ENCODE measurements at places on chromosomes 12 and 14.

DNA sequence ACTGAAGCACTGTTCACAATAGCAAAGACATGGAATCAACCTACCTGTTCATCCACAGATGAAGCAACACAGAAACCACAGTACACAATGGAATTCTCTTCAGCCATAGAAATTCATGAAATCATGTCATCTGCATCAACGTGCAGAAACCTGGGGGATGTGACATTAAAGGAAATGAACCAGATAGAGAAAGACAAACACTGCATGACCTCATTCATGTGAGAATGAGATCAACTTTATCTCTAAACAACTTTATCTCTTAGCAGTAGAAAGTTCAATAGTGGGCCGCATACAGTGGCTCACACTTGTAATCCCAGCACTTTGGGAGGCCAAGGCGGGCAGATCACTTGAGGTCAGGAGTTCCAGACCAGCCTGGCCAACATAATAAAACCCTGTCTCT is 19.9 kb downstream of the ASCL4 start:
- no peak for DNase-seq

GRCh38 chr12:27424631-27425230 is 21.8 kb upstream of the SMCO2 start:
- no peak for DNase-seq

- DNase-seq = no peak
These were observed 148.0 kb downstream of the PDZRN4 start for GRCh38 chr12:41336041-41336549.

DNA sequence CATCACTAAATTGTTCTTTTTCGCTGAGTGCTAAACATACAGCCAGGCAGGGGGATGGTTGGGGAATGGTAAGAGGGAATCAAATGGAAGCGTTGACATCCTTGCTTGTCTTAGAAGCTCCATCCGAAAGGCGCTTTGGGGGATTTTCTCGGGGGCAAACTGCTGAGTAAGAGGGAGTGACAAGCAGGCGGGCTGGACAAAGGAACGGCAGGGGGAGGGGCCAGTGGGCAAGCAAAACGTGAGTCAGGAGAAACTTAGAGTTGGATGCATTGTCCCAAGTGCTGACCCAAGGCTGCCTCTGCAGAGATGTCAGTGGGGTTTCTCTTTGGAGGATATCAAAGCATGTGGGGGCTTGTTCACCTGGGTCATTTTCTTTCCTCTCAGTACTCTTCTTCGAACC is 480.5 kb downstream of the VRK1 start:
- no peak for DNase-seq

DNA sequence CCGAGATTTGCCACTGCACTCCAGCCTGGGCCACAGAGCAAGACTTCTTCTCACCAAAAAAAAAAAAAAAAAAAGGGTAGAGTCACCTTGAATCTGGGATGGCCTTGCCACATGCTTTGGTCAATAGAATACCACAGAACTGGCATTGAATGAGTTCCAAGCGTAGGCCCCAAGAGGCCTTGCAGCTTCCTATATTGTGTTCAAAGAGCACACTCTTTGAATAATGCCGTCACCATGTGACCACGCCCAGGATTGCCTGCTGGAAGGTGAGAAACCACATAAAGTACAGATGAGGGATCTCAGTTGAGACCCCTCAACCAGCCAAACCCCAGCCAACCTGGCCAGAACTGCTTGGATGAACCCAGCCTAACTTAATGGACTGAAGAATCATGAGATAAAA is 239.2 kb upstream of the AMIGO2 start:
- DNase-seq = no peak

DNA sequence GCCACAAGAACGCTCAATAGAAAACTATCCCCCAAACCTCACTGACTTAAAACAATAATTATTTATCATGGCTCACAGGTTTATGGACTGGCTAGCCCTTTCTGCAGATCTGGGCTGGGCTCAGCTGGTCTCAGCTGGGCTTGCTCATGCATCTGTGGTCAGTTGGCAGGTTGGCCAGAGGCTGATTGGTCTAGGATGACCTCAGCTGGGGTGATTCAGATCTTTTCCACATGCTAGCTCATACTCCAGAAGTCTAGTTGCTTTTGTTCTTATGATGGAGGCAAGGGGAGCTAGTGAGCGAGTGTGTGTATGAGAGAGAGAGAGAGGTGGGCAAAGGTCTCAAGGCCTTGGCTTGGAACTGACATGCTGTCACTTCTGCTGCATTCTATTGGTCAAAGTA is 181.2 kb upstream of the NRXN3 start:
- no peak for DNase-seq

DNA sequence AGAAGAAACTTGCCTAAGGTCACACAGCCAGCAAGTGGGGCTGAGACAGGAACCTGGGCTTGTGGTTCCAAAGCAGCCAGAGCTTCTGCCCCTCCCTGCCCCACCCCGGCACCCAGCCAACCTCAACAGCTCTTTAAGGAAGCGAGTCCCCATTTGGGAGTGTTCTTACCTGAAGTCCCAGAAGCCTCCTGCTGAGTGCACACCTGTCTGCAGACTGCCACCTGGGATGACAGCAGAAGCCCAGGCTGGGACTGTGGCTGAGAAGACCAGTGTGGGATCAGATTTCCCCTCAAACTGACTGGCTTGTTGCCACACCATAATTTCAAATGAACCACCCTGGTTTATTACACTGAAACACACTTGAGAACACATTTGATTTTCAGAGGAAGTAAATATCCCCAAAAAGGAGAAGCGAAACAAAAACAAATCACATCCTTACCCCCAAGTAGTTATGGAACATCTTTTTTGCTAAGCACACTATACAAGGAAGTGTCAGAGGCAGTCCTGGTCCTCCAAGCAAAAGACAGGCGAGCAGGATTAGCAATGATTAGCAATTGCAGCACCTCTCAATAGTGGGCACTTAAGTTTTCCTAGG is 6.3 kb upstream of the RIN3 start:
- DNase-seq = peak; percentile 48

- DNase-seq = peak; percentile 42
These were observed 100.5 kb upstream of the SLC38A2 start for GRCh38 chr12:46472893-46473633.

DNA sequence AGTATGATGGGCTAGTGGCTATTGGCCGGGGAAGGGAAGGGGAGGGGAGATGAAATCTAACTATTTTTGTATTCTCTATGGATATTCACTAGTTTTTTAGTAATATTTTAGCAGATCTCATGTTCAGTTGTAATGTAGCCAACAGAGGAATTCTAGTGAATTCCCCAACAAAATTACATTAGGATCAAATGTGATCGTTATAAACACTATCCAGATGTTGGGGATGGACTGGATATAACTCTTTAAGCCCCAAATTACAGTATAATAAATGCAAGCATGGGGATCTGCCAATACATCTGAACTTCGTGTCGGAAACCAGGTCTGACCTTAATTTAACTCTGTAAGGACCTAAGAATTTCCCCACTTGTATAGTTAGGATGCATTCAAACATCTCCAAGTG is 21.5 kb downstream of the LLPH start:
- DNase-seq = no peak

DNA sequence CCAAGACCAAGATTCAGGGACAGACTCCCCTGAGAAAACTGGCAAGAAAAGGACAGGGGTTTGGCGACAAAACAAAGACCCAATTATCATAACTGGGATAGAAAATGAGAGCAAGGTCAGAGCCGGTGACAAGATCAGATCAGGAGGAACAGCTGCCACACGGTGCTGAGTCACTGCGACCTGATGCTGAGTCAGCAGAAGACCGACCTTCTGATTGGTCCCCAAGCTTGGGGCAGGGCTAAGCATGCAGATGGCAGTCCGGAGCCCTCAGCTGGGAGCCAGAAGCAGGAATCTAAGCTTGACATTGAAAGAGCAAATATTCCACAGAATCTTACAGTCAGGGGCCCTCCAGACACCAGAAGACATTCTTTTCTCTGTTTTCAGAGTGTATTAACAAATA is 19.1 kb upstream of the ARMH4 start:
- DNase-seq = peak; percentile 61

GRCh38 chr12:103350116-103350515 is 145.7 kb downstream of the C12orf42 start:
- no peak for DNase-seq

- no peak for DNase-seq
These were observed 164.8 kb downstream of the NPAS3 start for GRCh38 chr14:33103489-33103888.

- no peak for DNase-seq
These were observed 380.4 kb upstream of the CCDC196 start for GRCh38 chr14:66105815-66106214.

- peak; percentile 14 for DNase-seq
These were observed 46.6 kb downstream of the SUSD6 start for GRCh38 chr14:69657950-69658355.

- DNase-seq = no peak
These were observed 56.4 kb upstream of the KIF21A start for GRCh38 chr12:39499296-39499695.

GRCh38 chr14:38137005-38137404 is 70.7 kb upstream of the SSTR1 start:
- DNase-seq = no peak

- DNase-seq = no peak
These were observed 1317.0 kb downstream of the TMEM121 start for GRCh38 chr14:106843386-106843785.

DNA sequence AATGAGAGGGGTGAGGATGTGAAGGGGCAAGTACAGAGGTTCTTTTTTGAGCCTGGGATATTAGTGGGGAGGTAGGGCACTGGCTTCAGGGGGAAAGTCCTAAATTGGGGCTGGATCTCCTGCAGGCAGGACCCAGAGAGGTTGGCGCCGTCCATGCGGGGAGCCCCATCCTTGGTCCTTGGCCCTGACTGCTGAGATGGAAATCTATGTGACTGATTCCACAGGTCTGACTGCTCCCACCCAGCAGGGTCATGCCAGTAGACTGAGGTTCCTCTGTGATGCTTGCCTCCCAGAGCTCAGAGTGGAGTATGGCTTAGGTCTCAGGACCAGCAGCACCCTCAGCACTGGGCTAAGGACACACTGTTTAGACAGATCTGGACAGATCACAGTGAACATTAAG is 988.6 kb upstream of the TMEM132C start:
- no peak for DNase-seq
